ENCODE measurements at places on chromosomes 5 and 9.

DNA sequence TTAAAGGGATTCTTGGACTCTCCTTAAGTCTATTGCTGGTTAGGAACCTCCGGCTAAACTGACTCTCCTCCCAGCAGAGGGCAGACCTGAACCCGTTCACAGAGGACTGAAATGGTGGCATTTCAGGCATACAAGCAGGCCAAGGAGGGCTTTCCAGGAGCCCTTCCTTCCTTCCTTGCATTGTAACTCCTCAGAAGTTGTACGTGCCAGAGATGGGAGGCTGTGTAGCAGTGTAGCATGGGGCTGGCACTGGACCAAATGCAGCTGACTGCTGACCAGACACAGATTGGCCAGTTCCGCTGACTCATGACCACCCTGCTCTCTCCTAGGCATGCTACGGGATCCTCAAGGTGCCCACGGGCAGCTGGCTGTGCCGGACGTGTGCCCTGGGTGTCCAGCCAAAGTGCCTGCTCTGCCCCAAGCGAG, 36.4 kb downstream of the JADE2 start:
- no peak for DNase-seq

DNA sequence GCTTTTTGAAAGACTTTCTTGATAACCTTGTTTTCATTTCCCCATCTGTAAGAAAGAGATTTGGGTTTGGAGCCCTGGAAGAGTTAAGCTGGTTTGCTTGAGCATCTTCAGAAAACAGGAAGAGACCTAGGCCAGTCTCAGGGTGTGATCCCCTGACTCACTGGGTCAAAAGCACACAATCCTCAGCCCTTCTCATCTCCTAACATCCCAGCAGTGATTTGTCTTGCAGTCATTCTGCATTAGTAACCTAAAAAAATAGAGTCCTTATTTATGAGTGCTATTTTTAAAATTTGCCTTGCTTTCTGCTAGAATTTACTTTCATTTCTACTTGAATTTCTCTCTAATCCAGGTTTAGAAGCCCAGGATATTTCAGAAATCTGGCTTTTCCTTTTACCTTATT, 16.4 kb upstream of the ARSB start:
- DNase-seq, result no peak

- DNase-seq, result peak; percentile 26
Observed at GRCh38 chr9:125747053-125747764, at the start of gene PBX3. Gene PBX3, plus strand, starts transcription at chr9:125747373.

- DNase-seq, result no peak
Observed at GRCh38 chr9:29449306-29449705, 1876.0 kb upstream of the C9orf72 start.

GRCh38 chr5:130385656-130386055, 481.4 kb downstream of the CHSY3 start:
- DNase-seq, result no peak

GRCh38 chr9:8850914-8851313, 1051.3 kb upstream of the DMAC1 start:
- DNase-seq, result no peak

GRCh38 chr9:94995048-94995693, 268.7 kb downstream of the AOPEP start:
- DNase-seq, result no peak

GRCh38 chr9:137902646-137903045, 25.1 kb downstream of the CACNA1B start:
- no peak for DNase-seq

GRCh38 chr9:33137781-33138264, 29.3 kb downstream of the B4GALT1 start:
- no peak for DNase-seq

GRCh38 chr9:127808347-127809001, 5.8 kb downstream of the FPGS start:
- no peak for DNase-seq

- DNase-seq, result no peak
Observed at GRCh38 chr5:160155017-160155750, 35.9 kb upstream of the PWWP2A start.

GRCh38 chr5:75466006-75466716, 45.3 kb downstream of the CERT1 start:
- no peak for DNase-seq

- DNase-seq, result no peak
Observed at GRCh38 chr5:67405755-67406154, 209.2 kb upstream of the CD180 start.

DNA sequence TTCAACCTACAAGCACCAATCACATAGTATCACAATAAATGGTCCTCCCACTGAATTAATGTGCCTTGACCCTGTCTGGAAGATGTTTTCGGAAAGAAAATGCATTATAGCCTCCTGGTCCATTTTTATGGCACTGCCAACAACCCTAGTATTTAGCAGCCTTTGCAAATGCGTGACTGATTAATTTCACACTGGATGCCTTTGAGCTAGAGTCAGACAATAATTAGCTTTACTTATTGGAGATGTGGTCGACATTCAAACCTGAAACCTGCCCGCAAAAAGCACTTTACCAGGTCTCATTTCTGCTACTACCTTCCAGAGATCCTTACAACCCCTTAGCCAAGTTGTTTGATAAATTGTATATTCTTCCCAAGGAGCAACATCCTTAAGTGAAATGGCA, 119.3 kb upstream of the DPYSL3 start:
- DNase-seq, result no peak

- DNase-seq, result no peak
Observed at GRCh38 chr5:134507452-134507851, 18.0 kb upstream of the JADE2 start.

DNA sequence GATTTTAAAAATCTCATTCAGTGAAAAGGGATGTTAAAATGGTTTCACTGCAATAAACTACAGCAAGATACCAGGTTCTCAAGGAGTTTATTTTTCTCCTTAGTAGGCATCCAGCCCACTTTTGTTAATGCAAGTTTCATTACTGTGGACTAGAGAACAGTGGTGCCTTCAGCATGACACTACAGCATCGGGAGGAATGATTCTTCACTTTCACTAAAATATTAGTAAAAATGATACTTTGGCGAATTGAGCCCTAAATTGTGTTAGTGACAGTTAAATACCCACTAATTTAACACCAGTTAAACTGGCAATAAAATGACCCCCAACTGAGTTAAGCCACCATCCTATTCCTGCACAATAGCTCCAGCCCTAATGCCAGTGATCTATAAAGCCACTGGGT, 152.2 kb upstream of the MPDZ start:
- no peak for DNase-seq

GRCh38 chr5:9009931-9010651, 535.8 kb downstream of the SEMA5A start:
- no peak for DNase-seq

- no peak for DNase-seq
Observed at GRCh38 chr5:87278590-87279100, 11.0 kb downstream of the RASA1 start.

DNA sequence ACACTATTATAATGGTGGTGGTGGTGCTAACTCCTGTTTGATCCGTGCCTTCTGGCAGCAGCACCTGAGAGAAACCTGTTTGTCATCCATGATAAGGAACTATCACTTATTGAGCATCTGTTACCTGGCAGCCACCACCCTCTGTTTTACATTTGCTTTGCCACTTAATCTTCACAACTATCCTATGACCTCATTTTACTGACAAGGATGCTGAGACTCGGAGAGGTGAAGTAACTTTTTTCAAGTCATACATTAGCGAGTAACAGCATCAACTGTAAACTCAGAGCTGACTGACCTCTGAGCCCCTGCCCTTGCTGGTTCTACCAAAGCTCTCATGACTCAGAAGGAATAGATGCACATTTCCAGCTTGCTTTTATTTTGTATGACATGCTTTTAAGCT, 81.1 kb downstream of the EGFLAM start:
- DNase-seq, result no peak

Data from stimulated activated CD8-positive, alpha-beta memory T cell treated with anti-CD3 and anti-CD28 coated beads, Interleukin-7, amount 100 ng/mL, for 48 hours (primary cell).